ENCODE measurements at places on chromosomes 7 and 10.

GRCh38 chr10:99881371-99881770 lies 98.9 kb downstream of the ABCC2 start:
- no peak for DNase-seq

DNA sequence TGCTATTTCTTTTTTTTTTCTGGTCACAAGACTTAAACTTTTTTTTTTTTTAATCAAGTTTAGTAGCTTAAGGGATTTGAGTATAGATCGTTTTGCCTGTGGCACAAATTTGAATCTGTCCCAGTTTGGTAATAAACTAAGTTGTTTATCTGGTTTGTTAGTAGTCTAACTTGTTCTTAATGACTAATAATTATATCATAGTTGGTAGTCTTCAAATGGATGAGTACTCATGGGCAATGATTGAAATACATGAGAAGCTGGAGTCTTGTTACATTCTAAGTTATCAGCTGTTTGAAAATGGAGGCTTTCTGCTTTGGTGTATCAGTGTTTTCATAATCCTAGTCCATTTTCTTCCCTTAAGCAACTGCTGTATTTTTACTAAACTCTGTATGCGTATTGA lies 12.3 kb downstream of the BTAF1 start:
- no peak for DNase-seq

GRCh38 chr10:50272531-50272930 lies 21.2 kb upstream of the ASAH2 start:
- DNase-seq: no peak

- DNase-seq: peak; percentile 25
Observed at GRCh38 chr7:31883761-31884164, 186.4 kb downstream of the PDE1C start.

DNA sequence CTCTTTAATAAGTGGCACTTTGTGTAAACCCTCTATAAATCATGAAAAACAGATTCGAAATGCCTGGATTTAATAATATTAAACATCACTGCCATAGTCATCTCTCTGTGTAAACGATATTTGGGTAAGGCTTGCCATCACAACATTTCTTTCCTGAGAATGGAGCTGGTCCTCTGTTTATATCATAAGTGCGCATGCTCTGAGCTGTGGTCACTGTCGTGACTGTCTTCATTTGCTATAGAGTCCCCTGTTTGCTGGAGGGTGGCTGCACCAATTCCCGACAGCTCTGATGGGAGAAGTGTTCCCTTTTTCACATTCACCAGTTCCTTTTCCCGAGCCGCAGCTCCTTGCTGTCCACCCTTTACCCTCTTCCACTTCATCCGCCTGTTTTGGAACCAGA lies 50.4 kb upstream of the AGMO start:
- DNase-seq: no peak

DNA sequence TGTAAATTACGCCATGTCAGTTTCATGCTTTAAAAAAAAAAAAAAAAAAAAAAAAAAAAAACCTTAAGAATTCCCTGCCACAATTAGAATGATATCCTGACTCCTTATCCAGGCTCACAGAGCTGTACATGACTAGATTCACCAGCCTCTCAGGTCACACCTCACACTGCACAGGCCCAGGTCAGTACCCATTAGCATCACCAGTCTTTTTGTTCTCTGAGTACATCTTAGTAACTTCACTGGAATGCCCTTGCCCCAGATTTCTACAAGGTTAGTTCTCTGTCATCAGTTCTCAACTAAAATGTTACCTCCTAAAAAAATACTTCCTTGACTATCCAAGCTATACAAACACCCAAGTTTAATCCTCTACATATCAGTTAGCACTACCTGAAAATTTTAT lies 211.0 kb downstream of the LRRN3 start:
- DNase-seq: no peak

- DNase-seq: no peak
Observed at GRCh38 chr7:22821702-22822485, 755 bp downstream of the TOMM7 start.

GRCh38 chr10:113528876-113529275 lies 24.0 kb upstream of the HABP2 start:
- no peak for DNase-seq

GRCh38 chr10:111887266-111887665 lies 296.3 kb downstream of the GPAM start:
- no peak for DNase-seq
